Stimulated activated naive B cell treated with anti-CD40 and anti-IgM and Interleukin-4, amounts not matched to agents 10 μg/mL and 1 μg/mL and 100 μg/mL, for 72 hours (primary cell): ENCODE measurements at places on chromosomes 6 and 20.

DNA sequence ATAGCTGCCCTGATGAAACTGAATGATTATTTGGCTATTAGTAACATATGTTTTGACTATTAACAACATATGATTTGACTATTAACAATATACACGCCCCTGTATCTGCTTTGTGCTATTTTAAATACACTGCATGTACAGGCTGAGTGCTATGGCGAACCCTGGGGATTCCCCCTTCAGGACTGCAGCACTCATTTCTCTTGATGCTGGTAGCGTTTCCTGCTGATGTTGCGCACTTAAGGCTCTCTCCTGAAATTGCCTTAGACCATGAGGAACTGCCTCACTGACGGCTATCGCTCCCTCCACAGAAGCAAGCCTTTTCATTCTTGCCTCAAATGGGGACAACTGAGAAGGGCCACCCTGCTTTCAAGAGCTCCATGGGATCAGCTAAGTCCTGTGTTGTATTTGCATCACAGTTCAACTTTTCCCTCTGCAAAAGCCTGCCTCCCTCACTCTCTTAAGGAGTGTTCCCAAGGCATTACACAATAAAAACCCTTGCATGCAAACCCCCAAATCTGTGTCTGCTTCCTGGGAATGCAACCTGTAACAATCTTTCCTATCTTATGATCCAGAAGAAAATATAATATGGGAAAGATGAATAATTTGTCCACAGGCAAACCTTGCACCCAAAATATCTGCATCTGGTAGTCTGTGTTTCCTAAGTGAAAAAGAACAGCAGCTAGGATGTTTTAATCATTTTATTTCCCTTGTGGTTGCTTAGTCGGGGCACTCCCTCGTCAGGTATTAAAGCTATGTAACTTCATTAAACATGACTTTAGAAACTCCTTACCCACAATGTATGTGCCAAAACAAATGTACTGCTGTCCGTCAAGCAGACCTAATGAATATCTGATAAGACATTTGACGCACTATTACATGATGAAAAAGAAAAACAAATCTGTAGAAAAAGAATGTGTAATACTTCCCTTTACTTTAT, 456.4 kb downstream of the COL12A1 start:
- DNase-seq, result no peak

DNA sequence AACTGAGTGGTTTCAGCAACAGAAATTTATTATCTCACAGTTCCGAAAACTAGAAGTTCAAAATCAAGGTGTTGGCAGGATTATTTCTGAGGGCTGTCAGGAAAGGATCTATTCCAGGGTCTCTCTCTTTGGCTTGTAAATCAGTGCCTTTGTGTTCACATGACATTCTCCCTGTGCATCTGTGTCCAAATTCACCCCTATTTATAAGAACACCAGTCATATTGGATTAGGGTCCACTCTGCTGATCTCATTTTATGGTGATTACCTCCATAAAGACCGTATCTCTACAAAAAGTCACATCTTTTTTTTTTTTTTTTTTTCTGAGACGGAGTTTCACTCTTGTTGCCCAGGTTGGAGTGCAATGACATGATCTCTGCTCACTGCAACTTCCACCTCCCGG, 68.6 kb upstream of the MARCKS start:
- no peak for DNase-seq

- DNase-seq, result no peak
These were observed 11.5 kb downstream of the FILIP1 start for GRCh38 chr6:75481936-75482593.

DNA sequence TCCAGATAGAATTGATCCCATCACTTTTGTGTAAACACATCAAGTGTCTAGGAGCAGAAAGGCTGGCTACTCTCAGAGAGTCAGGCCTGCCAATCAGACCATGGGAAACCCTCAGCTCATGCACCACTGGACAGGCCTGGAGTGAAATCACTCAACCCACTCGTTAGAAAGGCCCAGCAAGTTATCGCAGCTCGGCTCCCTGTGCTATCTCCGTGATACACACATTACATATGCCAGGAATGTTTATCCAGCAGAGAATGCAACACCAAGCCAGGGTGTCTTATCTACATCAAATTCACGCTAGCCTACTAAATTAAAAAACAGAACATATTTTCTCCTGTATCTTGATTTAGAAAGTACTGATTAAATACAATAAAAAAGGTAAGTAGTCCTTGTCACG, 232.4 kb upstream of the FOXQ1 start:
- DNase-seq, result no peak

DNA sequence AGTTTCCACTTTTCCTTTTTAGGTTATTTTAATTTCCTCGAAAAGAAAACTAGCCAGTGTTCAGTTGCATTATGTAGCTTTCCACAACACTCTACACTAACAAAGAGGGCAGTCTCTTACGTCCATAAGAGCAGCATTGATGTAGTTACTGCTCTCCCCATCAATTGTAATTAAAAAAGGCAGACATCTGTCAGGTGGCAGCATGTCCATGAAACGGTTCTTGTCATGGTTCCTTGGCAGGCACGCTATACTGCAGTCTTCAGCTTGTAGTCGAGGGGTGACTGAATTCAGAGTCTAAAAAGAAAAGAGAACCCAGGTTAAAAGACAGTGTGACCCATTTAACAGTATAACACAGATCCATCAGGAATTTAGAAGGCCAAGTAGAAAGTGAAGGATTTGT, 80.1 kb upstream of the THEMIS start:
- DNase-seq, result no peak

DNA sequence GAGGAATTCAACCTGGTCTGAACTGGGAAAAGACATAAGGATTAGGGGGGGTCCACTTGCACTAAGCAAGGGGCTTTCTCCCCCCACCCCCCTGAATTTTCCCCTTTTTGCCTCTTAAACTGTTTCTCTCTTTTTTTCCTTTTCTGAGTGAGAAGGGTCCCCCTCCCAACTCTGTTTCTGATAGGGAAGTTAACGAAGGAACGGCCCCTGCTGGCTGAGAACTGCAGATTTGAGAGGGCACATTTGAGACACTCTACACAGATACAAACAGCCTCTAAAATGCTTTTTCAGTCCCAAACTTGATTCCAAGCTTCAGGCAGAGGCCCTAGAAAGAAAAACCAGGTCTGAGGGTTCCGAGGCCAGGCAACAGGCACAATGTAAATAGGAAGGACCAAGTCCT, 91.7 kb downstream of the JARID2 start:
- DNase-seq, result no peak

DNA sequence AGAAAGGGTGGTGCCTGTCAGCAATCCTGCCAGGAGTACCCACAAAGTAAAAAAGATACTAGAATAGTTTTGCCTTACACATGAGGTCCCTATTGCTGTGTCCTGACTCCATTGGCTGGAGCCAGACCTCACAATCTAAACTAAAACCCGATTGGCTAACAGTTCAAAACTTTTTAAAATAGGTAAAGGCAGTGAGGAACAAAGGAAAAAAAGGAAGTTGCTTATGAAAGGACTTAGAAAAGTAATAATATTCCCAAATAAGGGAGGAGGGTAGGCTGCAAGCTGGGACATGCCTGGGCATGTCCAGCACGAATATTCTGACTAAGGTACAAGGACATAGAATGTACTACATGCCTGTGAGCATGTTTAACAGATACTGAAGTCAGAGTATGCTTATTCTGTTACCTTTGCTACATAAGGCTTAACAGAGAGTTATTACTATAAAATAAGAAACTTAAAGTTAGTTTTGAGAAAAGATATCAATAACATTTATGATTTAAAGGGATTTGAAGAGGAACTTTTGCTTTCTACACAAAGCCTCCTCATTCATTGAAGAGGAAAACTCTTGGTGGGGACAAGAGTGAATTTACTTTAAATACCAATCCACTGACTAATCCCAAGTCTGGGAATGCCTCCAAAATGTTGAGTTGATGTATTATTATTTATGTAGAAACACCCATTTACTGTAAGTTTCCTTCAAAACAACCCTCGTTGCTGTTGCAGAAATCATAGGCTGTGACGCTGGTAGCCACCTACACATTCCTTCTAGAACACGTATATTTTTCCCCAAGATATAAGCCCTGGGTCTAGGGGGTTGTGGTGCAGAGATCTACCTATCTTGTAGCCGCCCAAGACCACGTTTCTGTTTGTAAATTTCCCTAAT, 8.2 kb upstream of the MTHFD1L start:
- no peak for DNase-seq

DNA sequence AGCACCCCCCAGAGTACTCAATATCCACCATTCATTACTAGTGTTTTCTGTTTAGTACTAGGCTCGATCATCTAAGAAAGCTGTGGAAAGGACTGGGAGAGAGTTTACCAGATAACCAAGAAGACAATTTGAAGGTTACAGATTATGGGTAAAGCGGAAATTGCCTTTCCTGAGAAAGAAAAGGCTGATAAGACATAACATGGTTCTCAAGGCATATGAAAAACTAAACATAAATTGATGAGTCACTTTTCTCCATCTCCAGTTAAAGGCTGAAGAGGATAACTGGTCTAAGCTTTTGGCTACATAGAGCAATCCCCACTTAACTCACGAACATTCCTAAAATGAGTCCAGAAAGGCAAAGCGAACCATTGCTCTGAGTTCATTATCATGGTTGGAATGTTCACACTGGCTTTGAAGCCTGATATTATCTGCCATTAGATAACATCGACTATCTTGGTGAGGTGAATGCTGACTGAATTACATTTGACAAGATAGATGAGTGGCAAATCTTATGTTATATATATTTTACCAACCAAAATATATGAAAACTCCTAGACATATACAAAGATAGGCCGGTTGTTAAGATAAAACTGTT, 65.8 kb downstream of the BTBD9 start:
- DNase-seq, result no peak

DNA sequence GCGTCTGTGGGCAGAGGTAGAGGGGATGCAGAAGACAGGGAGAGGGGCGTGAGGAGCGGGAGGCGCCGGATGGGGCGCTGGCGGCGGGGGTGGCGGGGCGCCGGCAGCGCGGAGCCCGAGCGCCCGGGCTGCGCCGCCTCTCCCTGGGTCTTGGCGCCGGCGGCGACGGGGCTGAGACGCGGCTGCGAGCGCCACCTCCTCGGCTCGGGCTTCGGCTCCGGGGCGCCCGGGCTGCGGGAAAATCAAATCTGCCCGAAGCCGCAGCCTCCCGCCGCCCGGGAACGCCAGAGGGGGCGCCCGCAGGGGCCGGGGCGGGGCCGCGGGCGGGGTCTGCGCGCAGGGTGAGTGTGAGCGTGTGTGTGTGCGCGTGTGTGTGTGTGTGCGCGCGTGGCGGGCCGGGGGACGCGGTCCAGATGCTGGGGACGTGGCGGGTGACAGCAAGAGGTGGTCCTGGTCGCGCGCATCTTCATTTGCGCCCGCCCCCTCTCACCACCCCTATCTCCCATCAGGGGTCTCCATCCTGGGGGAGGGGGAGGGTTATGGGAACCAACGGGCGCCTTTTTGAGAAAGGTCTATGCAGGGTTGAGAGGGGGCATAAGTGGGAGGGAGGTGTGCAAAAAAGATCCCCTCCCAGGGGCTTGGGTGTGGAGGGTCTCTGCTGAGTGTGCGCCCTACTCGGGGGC, 646 bp upstream of the CPNE5 start:
- no peak for DNase-seq

DNA sequence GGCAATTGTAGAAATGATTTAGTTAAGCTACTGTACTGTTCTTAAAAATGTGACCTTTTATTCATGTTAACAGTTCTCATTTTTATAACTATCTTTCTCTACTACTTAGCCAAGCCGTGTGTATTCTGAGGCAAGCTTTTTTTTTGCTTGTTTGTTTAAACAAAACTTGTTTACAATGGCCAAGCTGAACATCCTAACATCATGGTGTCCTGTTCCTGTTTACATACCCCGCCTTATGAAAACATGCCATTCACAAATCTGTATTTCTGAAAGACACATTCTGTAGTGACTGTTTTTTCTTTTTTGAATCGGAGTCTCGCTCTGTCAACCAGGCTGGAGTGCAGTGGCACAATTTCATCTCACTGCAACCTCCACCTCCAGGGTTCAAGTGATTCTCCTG, 140.9 kb downstream of the NCOA3 start:
- DNase-seq, result no peak

- DNase-seq, result no peak
These were observed 14.6 kb downstream of the TJAP1 start for GRCh38 chr6:43491750-43492661.

GRCh38 chr6:20440296-20440695, 38.6 kb downstream of the E2F3 start:
- DNase-seq, result no peak

GRCh38 chr6:56595490-56596122, 47.1 kb downstream of the DST start:
- DNase-seq, result peak; percentile 8

GRCh38 chr6:134340179-134340975, 22.5 kb upstream of the SGK1 start:
- no peak for DNase-seq

DNA sequence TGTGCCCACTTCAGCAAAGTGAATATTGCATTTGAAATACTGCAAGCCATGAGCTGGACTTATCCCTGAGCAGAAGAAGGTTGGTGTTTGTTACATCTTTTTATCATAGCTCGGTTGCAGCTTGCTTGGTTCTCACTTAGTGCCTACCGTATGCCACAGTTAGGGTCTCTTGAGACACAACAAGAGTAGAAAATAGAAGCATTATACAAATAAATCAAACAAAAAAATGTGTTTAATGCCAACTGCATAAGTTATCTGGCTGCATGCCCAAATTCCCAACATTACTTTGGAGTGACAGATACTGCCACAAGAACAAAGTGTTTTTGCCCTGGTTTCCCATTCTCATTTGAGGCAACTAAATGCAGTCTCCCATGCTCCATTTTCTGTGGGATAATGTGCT, 53.9 kb upstream of the LAMP5 start:
- no peak for DNase-seq

- no peak for DNase-seq
These were observed 1.9 kb downstream of the MAPK14 start for GRCh38 chr6:36029464-36029863.

DNA sequence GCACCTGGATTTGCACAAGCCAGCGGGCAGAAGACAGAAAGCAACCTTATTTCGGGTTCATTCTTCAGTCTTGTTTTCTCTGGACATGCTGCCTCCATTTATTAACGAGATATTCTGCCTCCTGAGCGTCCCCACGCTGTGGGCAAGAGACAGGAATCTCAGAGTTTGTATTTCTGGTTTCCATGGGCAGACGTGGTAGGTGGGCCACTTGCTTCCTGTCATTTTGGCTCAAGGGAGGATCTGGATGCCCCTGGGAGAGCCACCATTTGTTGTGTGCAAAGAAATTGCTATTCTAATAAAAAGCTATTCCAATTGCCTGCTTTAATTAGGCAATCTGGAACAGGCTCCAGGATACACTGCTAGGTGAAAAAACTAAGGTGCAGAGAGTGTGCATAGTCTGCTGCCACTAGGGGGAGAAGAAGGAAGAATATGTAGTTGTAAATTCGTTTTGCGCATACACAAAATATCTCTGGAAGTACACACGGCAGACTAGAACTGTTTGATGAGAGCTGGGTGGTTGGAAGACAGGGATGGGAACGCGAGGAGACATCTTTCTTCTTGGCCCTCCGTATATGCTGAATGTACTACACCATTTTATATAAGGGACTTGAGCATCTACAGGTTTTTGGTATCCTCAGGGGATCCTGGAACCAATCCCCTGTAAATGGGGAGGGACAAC, 30.1 kb upstream of the SLC16A10 start:
- DNase-seq, result no peak

DNA sequence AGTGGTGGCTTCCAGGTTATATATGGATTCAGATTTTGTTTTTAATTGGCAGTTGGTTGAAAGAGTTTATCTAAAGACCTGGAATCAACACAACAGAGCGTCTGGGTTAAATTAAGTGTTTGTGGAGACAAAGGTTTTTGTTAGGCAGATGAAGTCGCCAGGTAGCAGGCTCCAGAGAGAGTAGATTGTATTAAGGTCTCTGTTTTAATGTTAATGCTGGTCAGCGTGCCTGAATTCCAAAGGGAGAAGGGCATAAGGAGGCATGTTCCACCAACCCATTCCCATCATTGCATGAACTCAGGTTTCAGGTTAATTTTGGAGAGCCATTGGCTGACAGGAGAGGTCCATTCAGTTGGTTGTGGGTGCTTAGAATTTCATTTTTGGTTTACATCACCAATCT, 744.1 kb upstream of the GJE1 start:
- no peak for DNase-seq
